ENCODE measurements at places on chromosomes 11 and 22. TPM values are rescaled to one million over a fixed set of nuclear protein-coding genes. Genes with fewer than 3 reads are reported as not detected.

SLC35E4 gene
- 1.8 TPM for total RNA-seq

ART1 gene
- total RNA-seq: not detected

CEP126 gene
- 0.55 TPM for total RNA-seq

MS4A6A gene
- not detected for total RNA-seq

RTN4R gene
- total RNA-seq: 4.0 TPM

EHF gene
- 0.47 TPM for total RNA-seq

KRTAP5-11 gene
- not detected for total RNA-seq

LTO1 gene
- 34.0 TPM for total RNA-seq

SERHL2 gene
- total RNA-seq: 0.97 TPM

OR5A1 gene
- not detected for total RNA-seq

OR51F2 gene
- total RNA-seq: not detected

INS gene
- not detected for total RNA-seq

RAB38 gene
- 1.6 TPM for total RNA-seq

NAV2 gene
- total RNA-seq: 0.29 TPM

CD3D gene
- total RNA-seq: 557 TPM

NXPE1 gene
- not detected for total RNA-seq

PATE2 gene
- 0.20 TPM for total RNA-seq

CFAP300 gene
- total RNA-seq: not detected

OR4D10 gene
- not detected for total RNA-seq

CD3G gene
- 268 TPM for total RNA-seq

OR51B4 gene
- not detected for total RNA-seq

VWCE gene
- total RNA-seq: 1.7 TPM

RASSF10 gene
- not detected for total RNA-seq

PAMR1 gene
- total RNA-seq: not detected

APLP2 gene
- 19.8 TPM for total RNA-seq

E2F8 gene
- total RNA-seq: 59.7 TPM

CDON gene
- 2.6 TPM for total RNA-seq

C11orf97 gene
- not detected for total RNA-seq

FAM180B gene
- not detected for total RNA-seq

CENPM gene
- 76.6 TPM for total RNA-seq

RHOD gene
- not detected for total RNA-seq

P2RX3 gene
- not detected for total RNA-seq

TALDO1 gene
- total RNA-seq: 219 TPM

MORC2 gene
- total RNA-seq: 49.4 TPM

KCNE3 gene
- not detected for total RNA-seq

NPAS4 gene
- 0.27 TPM for total RNA-seq

SRPRA gene
- 110 TPM for total RNA-seq

GGTLC2 gene
- not detected for total RNA-seq

TRIM77 gene
- not detected for total RNA-seq

GRM5 gene
- not detected for total RNA-seq

KCTD14 gene
- 0.25 TPM for total RNA-seq

PARVG gene
- total RNA-seq: 158 TPM

SPINDOC gene
- total RNA-seq: 40.7 TPM

AQP11 gene
- total RNA-seq: 0.20 TPM

TMEM191C gene
- total RNA-seq: 2.0 TPM

PIH1D2 gene
- 0.27 TPM for total RNA-seq

OLFML1 gene
- not detected for total RNA-seq

SAA4 gene
- total RNA-seq: not detected

TLCD5 gene
- total RNA-seq: 0.42 TPM

NCAM1 gene
- total RNA-seq: 0.42 TPM

SYT8 gene
- not detected for total RNA-seq

GUCY1A2 gene
- total RNA-seq: not detected

SMTNL1 gene
- not detected for total RNA-seq

IFITM2 gene
- 1,733 TPM for total RNA-seq

SNX32 gene
- 2.2 TPM for total RNA-seq

TEX54 gene
- 0.48 TPM for total RNA-seq

SCUBE2 gene
- total RNA-seq: 0.35 TPM

APBB1 gene
- 61.3 TPM for total RNA-seq

All from activated CD4-positive, alpha-beta T cell treated with anti-CD3 and anti-CD28 coated beads, Interleukin-2, amount 10 ng/mL, durations not matched to agents 7 days and 5 days (primary cell).